Left renal pelvis (tissue), 4 donors: ENCODE measurements at places on chromosomes 7 and 10. TPM values are rescaled to one million over a fixed set of nuclear protein-coding genes. Genes with fewer than 3 reads are reported as not detected.

DNA sequence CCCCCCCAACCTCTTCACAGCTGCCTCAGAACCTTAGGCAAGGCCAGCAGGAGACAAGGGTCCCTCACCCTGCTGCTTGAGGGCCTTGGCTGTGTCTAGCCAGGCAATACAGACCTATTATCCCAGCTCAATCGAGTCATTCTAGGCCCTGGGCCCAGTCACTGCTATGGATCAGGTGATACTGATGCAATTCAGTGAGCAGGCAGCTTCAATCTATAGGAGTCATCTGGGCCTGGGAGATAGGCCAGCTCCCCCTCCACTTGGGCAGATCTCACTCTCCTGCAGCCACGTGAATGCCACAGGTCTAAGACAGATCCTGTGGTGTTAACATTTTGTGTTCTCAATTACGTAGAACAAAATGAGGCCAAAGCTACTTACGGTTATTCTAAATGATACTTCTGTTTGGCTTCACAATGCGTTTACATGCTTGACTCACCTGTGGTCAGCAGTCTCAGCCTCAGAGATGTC is 68.0 kb upstream of the LRRC4 start:
- DNase-seq = no peak

DNA sequence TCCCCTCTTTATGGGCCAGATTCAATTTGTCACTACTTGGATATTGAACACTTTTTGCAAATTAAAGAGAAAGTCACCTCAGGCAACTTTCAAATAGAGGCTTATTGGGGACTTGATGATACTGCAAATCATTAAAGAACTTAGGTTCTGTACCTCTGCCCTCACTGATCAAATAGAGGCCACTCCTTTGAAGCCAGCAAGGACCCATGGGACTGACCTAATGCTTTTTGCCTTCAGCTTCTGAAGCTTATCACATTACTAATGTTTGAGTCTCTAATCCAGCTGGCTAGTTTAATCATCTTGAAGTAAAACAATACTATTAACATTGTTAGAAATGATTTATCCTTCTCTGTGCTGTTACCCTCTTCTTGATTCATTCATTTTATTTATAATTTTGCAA is 93.0 kb upstream of the ZNF800 start:
- DNase-seq = no peak

- no peak for DNase-seq
These were observed 135.1 kb downstream of the RAB11FIP2 start for GRCh38 chr10:117911684-117912083.

Gene HOXA13
- polyA plus RNA-seq = not detected

Gene HTR5A
- polyA plus RNA-seq = not detected

Gene FAM25G
- polyA plus RNA-seq = not detected
